ENCODE measurements at places on chromosomes 5 and 9.

GRCh38 chr9:120723565-120723964, 9.3 kb upstream of the MEGF9 start:
- DNase-seq = peak; percentile 59

GRCh38 chr9:110847671-110848070, 179.1 kb downstream of the MUSK start:
- no peak for DNase-seq

- no peak for DNase-seq
Observed at GRCh38 chr5:81316571-81316970, 15.2 kb downstream of the ZCCHC9 start.

- no peak for DNase-seq
Observed at GRCh38 chr5:51378448-51379330, 4.6 kb upstream of the ISL1 start.
